ENCODE measurements at places on chromosomes 4 and X.

GRCh38 chr4:12703036-12703435, 781.1 kb downstream of the RAB28 start:
- DNase-seq: peak; percentile 41

DNA sequence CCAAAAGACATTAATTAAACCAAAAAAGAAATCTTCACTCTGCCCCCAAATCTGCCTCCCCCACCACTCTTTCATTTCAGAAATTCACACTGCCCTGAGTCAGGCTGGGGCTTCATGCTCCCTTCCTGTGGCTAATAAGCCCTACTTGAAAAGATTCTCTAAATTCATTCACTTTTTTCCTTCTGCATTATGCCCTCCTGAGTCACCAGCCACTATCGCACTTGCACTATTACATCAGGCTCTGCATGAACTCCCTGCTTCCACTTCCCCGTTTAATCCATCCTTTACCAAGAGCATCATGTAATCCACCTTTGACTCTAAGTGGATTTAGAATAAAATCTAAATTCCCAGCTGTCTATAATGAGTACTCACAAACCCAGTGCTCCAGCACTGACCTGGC, 295.4 kb upstream of the KLF3 start:
- no peak for DNase-seq

- DNase-seq: no peak
Measured at GRCh38 chr4:96186593-96186992, 346.7 kb downstream of the PDHA2 start.

DNA sequence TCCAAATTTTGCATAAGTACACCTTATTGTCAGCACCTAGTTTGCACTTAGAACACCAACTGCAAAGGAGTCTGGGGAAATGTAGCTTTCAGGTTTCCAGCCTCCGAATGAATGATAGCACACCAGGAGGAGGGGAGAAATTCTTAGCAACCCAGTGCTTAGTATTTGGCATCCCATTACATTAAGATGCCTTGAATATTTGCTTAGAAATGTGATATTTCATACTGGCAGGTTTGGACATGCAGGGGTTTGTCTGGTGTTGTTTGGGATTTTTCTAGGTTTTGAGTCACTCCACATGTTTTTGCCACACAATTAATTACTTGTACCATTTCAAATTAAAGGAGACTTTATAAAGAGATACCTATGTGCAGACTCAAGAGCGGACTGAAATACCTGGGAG, 60.3 kb upstream of the CAMK2D start:
- DNase-seq: no peak

DNA sequence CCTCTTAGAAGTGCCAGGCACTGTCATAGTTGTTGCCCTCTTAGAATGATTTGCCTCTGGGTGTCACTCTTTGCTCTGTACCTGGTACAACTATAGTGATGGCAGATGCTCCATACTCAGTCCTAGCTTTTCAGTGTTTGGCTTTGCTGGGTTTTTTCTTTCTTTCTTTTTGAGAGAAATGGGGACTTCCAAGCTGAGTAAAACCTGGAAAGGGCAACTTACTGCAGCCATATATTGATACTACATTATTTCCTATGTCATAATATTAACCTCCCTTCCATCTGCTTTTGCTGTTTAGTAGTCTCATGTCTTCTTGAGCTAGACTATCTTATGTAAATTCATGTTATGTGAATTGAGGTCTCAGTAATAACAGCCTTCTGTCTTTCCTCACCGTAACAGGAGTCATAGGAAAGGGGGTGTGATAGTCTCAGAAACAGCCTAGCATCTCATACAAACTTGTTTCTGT, 49.0 kb downstream of the NIPAL1 start:
- DNase-seq: no peak

GRCh38 chr4:87911252-87911774, 64.2 kb upstream of the SPP1 start:
- no peak for DNase-seq

DNA sequence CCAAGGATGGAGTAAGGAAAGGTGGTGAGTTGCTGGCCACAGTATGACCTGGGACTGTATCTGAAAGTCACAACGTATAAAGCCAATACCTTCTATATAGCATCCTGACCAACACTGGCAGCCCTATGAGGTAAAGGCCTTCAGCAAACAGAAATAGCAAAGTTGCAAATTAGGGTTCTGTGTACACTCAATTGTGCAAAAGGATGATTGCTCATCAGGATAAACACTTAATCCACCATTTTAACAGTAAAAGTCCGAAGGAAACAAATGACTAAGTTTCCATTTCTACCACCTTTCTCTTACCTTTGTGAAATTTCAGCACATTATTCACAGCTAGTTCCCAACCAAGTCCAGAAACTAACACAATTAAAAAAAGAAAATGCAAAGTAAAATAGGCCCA, 1.4 kb upstream of the FNIP2 start:
- no peak for DNase-seq

- no peak for DNase-seq
Measured at GRCh38 chr4:23242962-23243361, 550.2 kb downstream of the GBA3 start.

DNA sequence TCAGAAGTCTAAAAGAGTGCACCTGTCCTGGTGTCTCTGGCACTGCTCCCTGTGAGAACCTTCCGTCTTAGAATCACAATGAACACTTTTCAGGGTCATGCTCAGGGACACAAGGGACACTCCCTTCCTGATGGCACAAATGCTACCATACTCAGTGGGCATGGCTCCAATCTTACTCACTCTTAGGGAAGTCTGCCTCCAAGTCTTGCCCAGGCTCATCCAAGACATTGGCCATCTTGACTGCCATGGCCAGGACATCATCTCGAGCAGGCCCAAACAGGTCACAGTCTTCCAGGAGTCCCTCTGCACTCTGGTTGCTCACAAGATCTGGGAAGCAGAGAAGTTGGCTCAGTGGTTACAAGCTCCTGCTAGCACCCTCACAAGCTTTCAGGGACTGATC, 8.8 kb downstream of the ZMYM3 start:
- no peak for DNase-seq

GRCh38 chr4:114886761-114887160, 226.7 kb downstream of the NDST4 start:
- no peak for DNase-seq

- DNase-seq: no peak
Measured at GRCh38 chr4:40850496-40850895, 100.7 kb downstream of the NSUN7 start.

- DNase-seq: no peak
Measured at GRCh38 chrX:76987381-76987780, 459.8 kb upstream of the FGF16 start.

DNA sequence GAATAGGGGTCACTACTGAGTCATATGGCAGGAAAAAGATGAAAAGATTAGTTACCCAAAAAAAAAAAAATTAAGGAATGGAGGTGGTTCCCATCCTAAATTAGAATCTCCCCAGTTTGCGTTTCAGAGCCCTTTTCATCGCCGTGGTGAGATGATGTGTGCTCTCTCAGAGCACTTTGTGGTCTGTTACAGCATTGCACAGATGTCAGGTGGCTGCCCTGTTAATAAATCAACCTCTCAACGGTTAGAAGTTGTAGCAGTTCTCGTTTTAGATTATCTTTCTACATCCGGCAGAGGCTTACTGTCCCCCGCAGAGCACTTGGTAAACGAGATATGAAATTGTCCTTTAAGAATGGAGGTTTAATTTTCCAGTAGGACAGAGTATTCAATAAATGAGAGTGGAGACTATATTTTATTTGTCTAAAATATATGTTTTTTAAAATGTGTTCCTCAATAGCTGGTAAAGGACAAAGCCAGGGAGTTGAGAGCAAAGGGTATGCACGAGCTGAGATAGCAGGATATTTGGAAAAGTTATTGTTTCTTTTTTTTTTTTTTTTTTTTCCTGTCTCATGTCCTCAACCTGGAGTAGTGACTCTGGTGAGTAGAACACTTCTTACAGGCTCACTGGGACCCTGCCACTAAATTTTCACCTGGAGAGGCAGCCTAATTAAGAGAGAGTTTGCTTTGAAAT, 26.9 kb downstream of the AFF1 start:
- no peak for DNase-seq

- DNase-seq: peak; percentile 17
Measured at GRCh38 chr4:161256716-161257115, 907.1 kb downstream of the FSTL5 start.

GRCh38 chrX:56793521-56794320, 64.7 kb downstream of the NBDY start:
- no peak for DNase-seq

DNA sequence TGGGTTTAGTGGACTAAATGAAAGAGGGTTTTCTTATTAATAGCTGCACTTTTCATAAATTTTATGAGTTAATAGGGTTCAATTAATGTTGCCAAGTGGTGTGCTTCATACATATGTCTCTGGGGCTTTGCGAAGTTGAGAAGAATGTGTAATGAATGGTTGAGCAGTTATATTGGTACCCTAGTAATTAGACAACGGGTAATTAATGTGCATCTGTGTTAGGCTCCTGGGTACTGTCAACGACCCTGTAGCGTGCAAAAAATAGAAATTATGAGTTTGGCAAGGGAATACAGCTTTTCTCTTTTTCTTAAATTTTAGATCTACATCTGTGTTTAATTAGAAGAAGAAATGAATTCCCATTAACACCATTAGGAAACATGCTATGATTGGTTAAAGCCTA, 1027.7 kb downstream of the ARAP2 start:
- DNase-seq: no peak

DNA sequence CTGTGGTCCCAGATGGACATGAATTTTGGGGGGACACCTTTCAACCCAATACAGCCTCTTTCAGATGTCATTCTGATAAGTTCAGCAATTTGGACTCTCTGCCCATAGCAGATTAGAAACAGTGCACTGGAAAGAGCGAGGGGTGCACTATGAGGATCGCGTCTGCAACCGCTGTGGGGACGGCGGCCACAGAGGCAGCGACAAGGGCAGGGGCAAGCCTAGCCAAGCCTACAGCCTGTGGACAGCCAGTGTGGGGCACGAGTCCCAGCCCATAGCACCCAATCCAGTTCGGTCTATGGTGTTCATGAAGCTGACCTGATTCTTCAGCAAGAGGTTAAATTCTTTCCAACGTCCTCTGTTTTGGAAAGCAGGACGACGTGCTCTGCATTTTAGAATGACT, 9.7 kb upstream of the NSG1 start:
- DNase-seq: no peak

DNA sequence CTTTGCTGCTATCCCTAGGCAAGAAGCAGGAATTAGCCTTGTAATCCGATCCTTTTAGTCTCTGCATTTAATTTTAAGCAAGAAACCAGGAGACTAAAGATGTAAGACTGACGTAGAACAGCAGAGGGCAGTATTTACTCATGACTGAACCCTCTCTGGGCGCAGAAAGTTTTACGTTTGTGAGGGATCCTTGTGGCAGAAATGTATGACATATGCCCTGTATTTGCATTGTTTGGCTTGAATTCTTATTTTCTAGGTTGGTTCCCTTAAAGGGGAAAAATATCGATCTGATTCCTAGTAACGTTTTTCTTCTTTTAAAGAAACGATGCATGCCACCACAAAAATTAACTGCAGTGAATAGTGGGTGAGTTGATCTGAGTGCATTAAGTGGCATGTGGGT, 1.3 kb upstream of the FAT4 start:
- DNase-seq: peak; percentile 65

DNA sequence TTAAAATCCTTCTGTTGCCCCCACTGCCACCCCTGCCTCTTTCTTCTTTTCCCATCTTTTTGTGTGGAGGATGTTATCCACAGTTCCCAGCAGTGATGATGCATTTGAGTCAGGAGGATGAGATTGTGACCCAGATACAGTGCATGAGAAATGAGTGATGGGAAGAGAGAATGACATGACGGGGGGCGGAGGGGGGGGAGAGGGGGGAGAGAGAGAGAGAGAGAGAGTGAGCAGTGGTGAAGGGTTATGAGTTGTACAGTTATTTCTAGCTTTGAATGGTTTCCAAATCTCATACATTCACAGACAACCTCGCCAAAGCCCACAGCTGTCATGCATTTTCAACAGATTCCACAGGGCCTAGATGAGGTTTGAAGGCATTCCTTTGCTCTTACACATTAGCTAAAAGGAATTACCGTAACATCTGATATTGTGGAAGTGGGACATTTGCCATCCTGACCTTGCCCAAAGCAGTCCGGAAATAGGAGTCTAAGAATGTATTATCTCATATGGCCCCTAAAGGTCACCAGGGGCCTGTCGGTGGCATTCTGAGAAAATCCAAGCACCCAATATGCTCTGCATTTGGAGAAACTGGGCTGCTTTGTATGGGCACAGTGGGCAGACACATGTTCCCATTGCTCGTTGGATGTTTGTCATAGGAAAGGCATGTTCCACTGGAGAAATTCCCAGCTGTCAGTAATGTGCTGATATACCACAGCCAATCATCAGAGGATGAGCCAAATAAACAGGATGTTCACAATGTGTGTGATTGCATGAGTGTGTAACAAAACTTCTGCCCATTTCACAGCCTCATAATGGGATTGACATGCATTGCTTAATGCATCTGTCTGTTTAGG, 435.8 kb downstream of the SPRY1 start:
- no peak for DNase-seq

GRCh38 chr4:151933122-151933827, 172.5 kb upstream of the GATB start:
- DNase-seq: no peak

GRCh38 chrX:140733766-140734342, 24.3 kb downstream of the LINC00632 start:
- DNase-seq: no peak

DNA sequence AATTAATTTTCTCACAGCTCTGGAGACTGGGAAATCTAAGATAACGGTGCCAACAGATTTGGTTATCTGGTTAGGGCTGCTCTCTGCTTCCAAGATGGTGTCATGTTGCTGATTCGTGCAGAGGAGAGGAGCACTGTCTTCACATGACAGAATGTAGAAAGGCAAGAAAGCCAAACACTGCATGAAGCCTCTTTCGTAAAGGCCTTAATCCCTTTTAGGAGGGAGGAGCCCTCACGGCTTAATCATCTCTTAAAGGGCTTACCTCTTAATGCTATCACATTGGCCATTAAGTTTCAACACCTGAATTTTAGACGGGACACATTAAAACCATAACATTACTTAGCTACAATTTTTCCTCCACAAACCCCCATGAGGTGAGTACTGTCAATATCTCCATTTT, 174.1 kb downstream of the COX18 start:
- no peak for DNase-seq

All from NCI-H2081 (cell line).